Myocyte (in vitro differentiated cells): ENCODE measurements at places on chromosomes 6 and 20. TPM values are rescaled to one million over a fixed set of nuclear protein-coding genes. Genes with fewer than 3 reads are reported as not detected.

The KIAA0408 gene
- total RNA-seq = 1.7 and 2.0 TPM in 2 replicates

The GSTA3 gene
- not detected in 2 replicates for total RNA-seq

The CLDN20 gene
- total RNA-seq = 0.45 TPM in 1 of 2 replicates, not detected in the other

The KCNK5 gene
- total RNA-seq = not detected in 2 replicates

The TNXB gene
- total RNA-seq = 0.16 and 0.36 TPM in 2 replicates

The HLA-DPA1 gene
- 0.27 and 0.68 TPM in 2 replicates for total RNA-seq

The LY6G6F gene
- not detected in 2 replicates for total RNA-seq

The CASS4 gene
- total RNA-seq = 20.9 and 48.0 TPM in 2 replicates

The MATN4 gene
- total RNA-seq = not detected in 2 replicates

The TBX18 gene
- 22.6 and 26.7 TPM in 2 replicates for total RNA-seq

The FKBP1C gene
- total RNA-seq = 0.43 and 0.52 TPM in 2 replicates

The IBTK gene
- 64.6 and 64.7 TPM in 2 replicates for total RNA-seq

The MAP7 gene
- 0.40 and 0.52 TPM in 2 replicates for total RNA-seq

The REM1 gene
- 0.27 and 0.68 TPM in 2 replicates for total RNA-seq

GRCh38 chr6:45698046-45698445 is 317.6 kb downstream of the CLIC5 start:
- DNase-seq = no peak

GRCh38 chr6:72956272-72956671 is 269.0 kb downstream of the KHDC1L start:
- DNase-seq = no peak

GRCh38 chr6:32685603-32686002 is 19.1 kb upstream of the HLA-DQB1 start:
- DNase-seq = peak; percentile 12

DNA sequence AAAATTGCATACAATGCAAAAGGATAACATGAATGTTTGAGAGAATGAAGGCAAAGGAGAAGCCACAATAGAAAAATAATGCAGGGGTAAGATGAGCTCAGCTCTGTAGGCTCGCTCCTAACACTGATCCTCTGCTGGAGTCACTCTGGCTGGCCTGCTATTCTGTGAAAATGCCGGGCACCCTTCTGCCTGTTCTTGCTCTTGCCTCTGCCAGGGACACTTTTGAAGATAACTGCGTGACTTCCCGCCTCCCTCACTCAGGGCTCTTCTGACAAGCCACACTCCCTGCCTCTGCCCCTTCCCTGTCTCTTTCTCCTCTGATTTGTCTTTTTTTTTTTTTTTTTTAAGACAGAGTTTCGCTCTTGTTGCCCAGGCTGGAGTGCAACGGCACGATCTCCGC is 35.3 kb upstream of the MYBL2 start:
- DNase-seq = no peak

DNA sequence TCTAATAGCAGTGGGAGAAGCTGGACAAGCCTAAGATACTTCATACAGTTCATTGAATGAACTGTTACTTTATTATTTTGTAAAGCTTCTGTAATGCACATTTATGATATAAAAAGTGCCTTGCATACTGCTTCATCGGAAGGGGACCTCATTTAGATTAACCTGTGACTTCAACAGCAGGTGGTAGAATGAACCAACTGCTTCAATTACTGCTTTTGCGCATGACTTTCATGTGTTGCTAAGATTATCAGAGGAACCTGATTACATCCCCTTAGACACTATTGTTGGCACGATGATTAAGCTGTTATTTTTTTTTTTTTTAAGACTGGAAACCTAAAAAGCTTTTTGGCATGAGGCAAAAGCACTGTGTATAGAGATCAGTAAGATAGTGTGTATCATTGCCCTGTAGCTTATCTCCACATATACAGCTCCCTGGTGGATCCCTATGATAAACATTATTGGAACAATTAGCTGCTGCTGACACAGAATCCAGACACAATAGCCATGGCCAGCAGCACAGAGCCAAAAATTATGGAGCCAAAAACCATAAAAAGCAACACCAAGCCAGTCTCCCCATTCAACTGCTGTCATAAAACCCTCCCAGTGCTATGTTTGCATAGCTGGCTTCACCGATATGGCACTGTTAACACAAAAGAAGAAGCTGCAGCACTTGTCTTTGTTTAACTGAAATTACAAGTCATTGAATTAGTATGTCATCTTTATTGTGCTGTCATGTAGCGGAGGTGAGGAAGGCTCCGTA is 731.6 kb upstream of the MMS22L start:
- no peak for DNase-seq

DNA sequence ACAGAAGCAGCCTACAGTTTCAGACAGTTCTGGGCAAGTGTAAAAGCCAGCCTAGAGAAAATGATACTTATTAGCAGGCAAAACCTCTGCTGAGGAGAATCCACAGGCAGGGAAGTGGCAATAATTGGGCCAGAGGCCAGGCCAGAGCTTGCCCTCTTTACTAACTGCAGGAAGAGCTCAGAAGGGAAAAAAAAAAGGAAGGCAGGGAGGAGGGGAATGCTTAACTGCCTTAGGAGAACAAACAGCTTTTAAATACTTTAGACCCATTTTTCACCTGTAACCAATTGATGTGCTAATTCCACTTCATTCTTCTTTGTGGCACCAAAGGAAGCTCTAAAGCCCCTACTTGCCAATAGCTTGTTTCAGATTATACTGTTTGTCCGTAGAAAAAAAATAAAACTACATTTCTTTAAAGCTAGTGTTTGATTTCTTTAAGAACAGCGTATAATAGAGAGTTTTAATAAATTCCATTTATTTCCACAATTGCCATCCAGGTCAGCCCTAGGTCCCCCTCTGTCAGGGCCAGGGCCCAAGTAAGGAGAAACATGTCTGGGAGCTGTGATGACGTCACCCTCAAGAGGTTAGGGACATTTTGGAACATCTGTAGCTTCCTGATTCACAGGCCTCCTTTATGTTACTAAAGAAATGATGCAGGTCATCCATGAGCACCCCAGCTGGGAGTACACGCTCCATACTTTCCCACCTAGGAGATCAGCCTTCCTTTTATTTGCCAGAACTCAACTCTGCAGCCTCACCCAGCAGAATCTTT is 384.3 kb downstream of the CDC5L start:
- peak; percentile 40 for DNase-seq

DNA sequence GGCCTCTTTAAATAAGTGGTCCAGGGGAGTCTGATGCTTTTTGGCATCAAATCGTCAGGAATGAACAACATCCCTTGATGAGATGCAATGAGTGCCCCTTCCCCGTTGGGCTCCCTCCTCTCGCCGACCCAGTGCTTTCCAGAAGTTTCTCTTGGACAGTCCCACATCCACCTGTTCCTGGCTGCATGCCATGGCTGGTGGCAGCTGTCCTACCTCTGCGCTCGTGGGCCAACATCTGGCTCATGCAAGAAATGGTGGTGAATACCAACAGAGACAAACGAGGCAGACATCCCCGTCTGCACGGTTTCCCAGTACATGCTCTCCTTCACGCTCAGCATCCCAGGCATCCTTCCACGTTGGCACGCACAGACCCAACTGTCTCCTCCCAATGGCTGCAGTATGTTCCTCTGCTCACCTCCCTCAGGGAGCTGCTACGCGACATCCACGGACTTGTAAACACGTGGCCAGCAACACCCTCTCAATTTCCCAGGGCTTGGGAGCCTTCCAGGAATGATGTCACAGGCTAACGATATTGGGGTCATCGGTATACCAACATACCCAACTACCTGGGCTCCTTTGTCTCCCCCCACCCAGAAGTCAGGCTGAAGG is 37.5 kb downstream of the PPP1R3G start:
- DNase-seq = no peak

- peak; percentile 50 for DNase-seq
Measured at GRCh38 chr6:132669690-132670291, 10.8 kb upstream of the TAAR1 start.

DNA sequence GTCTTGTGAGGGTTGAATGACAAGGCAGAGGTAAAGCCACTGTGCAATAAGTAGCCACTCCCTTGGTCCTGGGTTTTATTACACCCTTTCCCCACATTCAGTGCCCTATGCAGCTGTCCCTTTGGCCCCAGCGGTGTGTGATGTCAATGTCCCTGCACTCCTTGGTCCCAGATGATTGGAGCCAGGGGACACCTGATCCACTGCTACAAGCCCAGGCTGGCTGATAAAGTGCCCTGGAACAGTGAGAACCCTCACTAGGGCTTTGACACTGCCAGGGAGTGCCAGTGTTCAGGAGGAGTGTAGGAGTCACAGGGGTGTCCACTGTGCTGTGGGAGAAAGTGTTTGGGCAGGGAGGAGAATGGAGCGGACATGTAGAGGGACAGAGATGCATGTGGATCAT is 30.4 kb downstream of the GABRR1 start:
- DNase-seq = peak; percentile 19

DNA sequence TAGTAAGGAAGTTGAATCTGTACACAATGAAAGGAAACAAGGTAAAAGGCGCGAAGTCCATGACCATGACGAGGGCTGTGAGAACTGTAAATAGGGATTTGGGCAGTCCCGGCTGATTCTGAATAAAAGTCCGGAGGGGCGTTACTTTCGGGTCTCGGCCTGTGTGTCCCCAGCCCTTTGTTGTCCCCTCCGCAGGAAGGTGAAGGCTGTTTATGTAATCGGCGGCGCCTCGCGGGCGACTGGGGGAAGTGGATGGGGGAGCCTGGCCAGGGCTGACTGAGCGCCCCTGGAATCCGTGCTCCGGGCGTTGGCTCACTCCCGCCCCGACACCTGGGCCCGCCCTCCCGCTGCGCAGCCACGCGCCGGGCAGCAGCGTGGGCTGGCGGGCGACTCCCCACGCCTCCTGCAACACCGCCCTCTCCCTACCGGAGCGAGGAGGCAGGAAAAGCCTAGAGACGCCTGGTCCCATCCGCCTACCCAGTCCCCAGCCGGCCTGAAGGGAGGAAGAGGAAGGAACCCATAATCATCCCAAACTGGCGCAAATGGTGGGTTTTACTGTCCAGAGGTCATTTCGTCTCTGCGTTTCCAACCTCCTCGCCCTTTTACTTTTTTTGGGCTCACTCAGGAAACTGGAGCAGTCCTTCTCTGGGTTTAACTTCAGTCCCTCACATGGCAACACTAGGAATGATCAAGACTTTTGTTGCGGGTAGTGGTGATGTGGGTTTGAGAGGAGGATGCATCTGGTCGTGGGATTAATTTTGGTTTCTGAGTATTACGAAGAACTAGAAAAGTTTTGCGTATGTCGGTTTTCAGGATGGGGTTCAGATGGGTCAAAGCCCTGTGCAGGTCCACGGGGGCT is 12.1 kb downstream of the TRIM31 start:
- no peak for DNase-seq

DNA sequence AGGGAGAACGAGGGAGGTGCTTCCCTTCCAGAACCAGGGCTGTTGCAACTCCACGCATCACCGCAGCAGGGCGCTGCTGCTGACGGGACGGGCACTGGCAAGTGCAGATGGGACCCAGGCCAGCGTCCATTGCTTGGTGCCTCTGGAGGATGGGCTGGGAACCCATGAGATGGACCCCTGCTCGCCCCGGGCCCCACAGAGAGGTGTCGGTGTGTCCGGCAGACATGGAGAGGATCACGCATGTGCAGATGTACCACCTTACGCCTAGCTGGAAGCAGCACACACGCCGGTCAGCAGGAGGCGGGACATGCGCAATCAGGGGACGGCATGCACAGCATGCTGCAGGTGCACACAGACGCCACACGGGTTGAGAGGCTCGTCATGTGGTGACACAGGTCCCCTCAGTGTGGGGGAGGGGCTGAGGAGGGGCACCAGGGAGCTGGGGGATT is 5.7 kb downstream of the CABLES2 start:
- no peak for DNase-seq

DNA sequence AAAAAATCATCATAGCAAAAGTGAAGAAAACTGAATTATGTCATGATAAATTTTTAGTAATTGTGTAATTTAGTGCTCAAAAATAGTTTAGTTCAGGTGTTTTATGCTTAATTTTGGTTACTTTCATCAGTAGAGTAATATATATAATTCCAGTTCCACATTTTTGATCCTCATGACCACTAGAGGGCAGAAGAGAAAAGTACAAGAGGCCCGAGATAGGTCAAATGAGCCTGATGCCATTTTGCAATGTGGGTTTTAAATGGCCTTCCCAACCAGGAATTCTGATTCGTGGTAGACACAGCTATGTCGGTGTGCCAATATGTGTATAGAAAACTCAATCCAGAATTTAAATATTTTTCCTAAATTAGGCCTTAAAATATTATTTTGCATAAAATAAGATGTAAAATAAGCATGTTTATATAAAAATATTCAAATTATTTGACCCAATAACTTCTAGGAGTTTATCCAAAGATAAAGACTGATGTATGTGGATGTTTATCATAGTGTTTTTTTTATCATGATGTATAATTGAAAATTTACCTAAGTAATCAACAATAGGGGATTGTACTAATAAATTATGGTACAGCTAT is 159.7 kb upstream of the RPS6KA2 start:
- DNase-seq = peak; percentile 78

- DNase-seq = no peak
Measured at GRCh38 chr6:119454714-119455113, 105.2 kb upstream of the MAN1A1 start.

DNA sequence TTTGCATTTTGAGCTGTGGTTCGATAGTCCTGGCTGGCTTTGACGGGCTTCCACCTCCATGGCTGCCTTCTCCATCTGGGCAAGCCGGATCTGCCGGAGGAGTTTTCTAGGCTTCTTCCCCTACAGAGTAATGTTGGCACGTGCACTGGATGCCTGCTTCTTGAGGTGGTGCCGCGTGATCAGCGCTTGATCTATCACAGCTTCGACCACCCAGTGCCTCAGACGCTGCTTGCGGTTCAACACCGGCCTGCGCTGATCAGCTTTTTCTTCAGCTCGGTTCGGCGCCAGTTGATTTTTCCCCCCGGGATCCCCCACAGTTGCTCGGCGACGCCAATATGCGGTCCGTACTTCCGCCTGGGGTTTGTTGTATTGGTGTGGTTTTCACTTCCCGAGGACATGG is 23.5 kb downstream of the FBXO5 start:
- no peak for DNase-seq

DNA sequence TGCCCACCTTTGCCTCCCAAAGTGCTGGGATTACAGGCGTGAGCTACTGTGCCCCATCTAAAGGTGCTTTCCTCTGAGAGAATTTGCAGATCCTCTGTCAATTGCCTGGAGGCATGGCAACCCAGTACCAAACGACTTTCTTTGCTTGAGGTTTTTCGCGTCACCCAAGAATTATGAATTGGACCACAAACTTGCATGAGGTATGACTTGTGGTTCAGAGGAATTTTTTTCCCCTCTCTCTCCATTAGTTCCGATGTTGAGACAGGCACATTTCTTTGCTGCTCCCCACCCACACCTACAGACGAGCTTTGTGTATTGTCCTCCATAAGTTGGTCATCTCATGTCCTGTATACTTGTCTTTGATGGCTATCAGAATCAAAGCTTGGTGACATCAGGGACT is 11.8 kb upstream of the SCAF8 start:
- peak; percentile 74 for DNase-seq

GRCh38 chr6:55981660-55982059 is 106.3 kb upstream of the BMP5 start:
- DNase-seq = no peak
